GM03348 (cell line): ENCODE measurements at places on chromosomes 5 and 9.

DNA sequence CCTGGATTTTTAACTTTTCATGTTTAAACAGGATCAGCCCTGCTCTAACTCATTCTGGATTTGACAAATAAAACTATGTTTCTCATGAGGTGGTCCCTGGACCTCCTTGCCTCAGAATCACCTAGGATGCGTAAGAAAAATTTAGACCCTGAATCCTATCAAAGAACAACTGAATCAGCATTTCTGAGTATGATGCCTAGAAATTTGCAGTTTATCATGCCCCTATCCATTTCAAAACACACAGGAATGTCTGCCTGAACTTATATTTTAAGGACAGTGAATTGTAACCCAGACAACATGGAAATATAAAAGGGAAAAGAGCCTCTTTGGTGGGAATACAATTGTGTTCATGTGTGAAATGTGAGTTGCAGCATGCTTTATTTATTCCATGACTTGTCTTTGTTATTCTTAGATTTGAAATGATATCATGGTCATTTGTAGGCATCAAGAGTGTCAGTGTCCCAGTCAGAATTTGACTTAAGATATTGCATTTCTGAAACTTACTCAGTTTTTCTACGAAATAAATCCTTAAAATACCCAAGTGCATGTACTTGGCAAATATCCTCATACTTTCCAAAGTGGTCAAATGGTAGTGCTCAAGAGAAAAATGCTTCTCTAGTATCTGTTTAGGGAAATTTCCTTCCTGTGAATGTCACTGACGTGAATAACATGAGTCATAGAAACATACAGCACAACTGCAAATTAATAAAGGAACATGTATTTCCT lies 144.3 kb downstream of the GIN1 start:
- peak; percentile 32 for DNase-seq

DNA sequence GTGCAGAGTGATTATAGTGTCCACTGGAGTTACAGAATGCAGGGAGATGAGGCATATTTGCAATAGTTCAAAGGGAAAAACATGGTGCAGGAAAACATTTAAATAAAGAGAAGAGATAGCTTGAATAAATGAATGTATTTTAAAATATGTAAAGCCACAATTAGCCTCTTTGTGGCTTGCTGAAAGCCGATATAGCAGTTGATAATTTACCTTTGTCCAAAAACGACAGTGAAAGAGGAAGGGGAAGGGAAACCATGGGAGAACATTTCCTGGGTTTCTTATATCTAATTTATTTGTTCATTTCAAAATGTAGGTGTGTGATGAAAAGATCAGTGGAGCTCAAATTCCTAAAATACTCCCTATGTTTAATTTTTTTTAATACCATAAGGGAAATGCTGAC lies 156.1 kb downstream of the DENND1A start:
- DNase-seq = no peak

DNA sequence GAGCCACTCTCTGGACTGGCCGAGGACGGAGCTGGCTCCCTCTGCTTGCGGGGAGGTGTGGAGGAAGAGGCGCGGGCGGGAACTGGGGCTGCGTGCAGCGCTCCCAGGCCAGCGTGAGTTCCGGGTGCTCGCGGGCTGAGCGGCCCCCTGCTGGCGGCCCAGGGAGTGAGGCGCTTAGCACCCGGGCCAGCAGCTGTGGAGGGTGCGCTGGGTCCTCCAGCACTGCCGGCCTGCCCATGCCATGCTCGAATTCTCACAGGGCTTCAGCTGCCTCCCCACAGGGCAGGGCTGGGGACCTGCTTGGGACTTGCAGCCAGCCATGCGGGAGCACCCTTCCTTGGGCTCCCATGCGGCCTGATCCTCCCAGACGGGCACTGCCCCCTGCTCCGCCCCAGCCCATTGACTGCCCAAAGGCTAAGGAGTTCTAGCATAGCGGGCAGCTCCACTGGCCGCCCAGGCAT lies 416.9 kb downstream of the MRPS30 start:
- DNase-seq = no peak

DNA sequence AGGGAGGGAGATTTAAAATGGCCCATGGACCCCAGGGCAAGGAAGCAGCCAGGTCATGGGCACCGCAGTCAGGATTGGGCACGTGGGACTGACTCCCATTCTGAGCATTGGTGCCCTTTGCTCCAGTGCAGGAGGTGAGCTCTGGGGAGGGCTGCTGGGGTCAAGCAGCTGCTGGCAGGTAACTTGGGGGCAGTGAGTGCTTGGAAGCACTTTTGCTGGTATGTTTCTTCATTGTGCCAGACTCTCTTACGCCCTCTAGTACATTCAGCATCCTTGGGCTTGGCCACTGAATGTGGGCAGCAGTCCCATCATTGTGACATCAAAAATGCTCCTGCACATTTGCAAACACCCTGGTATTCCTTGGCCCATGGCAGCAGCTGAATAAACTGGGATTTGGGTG lies 32.7 kb downstream of the PRRC2B start:
- no peak for DNase-seq

- peak; percentile 60 for DNase-seq
Measured at GRCh38 chr9:116152941-116153764, 438 bp upstream of the PAPPA start.

- peak; percentile 68 for DNase-seq
Measured at GRCh38 chr5:154220625-154221024, 30.1 kb downstream of the GALNT10 start.

GRCh38 chr9:101530076-101530711 lies 3.5 kb upstream of the RNF20 start:
- peak; percentile 81 for DNase-seq

DNA sequence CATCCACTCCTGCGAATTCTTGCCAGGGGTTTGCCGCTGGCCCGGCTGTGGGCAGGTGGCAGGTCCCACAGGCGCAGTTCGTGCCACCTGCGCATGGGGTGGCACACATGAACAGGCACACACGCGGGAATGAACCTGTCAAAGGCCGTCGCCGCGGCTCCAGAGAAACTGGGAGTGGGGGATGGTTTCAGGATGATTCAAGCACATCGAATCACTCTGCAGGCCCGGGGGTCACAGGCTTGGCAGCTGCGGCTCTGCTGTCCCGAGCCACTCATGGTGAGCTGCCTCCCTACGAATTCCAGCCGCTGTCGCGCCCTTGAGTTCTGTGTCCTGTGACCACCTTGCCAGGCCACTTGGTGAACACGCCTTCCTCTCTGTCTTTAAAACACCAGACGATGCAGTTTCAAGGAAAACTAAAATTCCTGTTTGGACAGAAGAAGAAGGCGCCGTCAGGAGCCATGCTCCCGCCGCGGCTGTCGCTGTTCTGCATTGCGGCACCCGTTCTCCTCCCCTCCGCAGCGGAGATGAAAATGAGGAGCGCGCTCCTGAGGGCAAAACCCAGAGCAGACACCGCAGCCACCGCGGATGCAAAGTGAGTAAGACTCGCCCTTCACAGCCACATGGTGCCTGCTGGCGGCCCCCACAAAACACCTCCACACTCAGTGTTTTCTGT lies 15.4 kb upstream of the EXOC3 start:
- no peak for DNase-seq

DNA sequence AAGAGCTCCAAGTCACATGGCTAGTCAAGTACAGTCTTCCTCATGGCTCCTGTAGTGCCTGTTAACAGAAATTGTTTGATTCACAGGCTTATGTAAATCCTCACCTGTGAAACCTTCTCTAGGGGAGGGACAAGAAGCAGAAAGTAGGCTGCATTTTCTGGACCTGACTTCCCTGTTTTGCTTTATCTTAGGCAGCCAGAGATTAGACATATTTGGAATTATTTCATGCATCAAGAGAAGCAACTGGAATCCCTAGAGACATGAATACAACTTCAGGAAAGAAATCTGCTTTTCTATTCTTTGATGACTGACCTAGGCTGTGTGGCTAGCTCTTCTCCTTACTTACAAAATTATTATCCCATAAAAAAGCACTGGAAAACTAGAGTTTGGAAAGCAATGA lies 52.3 kb downstream of the CAST start:
- no peak for DNase-seq

GRCh38 chr5:33479311-33479710 lies 38.5 kb downstream of the TARS1 start:
- no peak for DNase-seq
